ENCODE measurements at places on chromosomes 5 and 9.

DNA sequence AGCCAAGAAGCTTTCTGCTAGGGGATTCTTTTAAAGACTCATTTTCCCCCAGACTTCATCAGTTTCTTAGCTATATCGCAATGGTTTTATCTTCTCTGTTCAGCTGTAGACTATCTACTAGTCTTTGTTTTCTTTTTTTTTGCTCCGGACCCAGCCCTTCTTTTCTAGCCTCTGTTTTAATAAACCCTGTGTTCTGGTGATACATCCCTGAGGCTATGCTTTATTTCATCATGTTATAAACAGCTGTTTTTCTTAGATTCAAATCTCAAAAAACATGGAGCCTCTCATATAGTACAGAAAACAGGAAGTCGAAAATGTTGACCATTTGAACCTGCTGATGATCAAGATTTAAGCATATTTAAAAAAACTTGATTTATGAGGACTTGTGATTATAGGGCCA is 37.8 kb downstream of the SCGB3A1 start:
- no peak for DNase-seq

GRCh38 chr5:126355940-126356339 is 67.3 kb upstream of the GRAMD2B start:
- no peak for DNase-seq

- no peak for DNase-seq
These were observed 273.3 kb downstream of the BNC2 start for GRCh38 chr9:16597136-16597535.

GRCh38 chr5:105259581-105260217 is 1697.1 kb upstream of the NUDT12 start:
- no peak for DNase-seq

DNA sequence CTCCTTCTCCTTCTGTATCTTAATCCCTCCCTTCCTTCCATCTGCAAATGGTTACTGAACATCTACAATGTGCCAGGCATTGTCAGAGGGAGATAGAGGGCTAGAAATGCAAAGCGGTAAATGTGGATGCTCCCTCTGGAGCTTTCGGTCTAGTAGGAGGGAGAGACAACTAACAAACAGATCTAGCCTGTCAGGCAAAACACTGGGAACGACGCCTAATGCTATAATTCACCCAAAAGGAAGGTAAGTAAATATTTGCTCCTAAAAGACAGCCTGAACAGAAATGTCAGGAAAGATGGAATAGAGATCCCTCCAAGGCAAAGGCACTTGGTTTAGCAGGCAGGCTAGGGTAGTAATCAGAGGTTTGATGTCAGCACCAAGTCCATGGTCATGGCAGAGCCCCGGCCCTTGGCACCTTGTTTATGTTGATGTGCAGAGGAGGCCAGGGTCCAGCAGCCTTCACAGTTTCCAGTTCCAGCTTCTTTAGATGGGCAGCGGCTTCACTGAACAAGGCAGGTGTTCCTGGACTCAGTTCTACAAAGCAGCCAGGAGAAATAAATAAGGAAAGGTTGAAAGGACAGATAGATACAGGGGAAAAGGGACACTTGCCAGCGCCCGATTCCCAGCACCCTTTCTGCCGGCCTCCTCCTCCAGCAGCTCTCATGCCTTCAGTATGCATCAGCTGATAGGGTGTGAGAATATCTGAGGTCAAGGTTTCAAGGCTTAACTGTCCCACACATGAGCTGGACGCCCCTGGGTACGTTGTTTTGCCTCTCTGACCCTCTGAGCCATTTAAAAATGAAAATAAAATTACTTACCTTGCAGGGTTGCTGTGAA is 46.5 kb upstream of the FRRS1L start:
- no peak for DNase-seq

GRCh38 chr5:124180299-124180874 is 566.1 kb downstream of the ZNF608 start:
- no peak for DNase-seq
